Naive thymus-derived CD4-positive, alpha-beta T cell (primary cell): ENCODE measurements at places on chromosomes 2 and 18. TPM values are rescaled to one million over a fixed set of nuclear protein-coding genes. Genes with fewer than 3 reads are reported as not detected.

SGPP2 gene
- polyA plus RNA-seq = 0.05 TPM

NOL4 gene
- not detected for polyA plus RNA-seq

ASPRV1 gene
- 1.2 TPM for polyA plus RNA-seq

DNA sequence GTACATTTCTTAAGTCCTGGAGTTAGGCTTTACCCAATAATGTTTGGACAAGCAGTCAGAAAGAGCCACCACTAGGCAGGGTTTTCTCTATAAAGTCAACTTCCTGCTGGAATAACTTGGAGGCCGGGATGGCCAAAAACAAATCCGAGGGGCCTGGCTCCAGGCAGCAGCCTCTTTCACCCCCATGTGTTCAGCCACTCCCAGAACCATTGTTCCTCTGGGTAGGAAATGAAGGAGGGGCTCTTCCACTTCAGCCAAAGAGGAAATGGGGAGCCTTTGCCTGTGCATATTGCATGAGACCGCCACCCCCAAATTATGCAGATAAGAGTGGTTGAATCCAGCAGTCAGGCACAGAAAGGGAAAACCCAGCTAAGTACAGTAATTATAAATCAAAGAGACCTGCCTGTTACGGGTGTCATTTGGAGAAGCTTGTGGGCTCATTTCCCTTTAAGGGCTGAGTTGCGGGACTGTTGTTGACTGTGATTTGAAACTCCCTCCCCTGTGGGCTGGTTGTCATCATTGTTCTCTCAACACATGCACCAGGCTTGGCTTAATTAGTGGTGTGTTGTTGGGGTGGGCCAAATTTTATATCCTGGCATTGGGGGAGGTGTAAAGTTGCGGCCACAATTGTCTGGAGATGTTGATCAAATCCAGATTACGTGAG, 212.8 kb upstream of the SOX11 start:
- H3K27ac ChIP-seq = no peak overlapping the region
- no peaks in the 10 kb centered on the region for H3K27me3 ChIP-seq
- DNase-seq = no peak
- H3K4me3 ChIP-seq = no peak overlapping the region
- H3K4me1 ChIP-seq = no peaks in the 10 kb centered on the region

- H3K27ac ChIP-seq = no peak overlapping the region
- H3K4me3 ChIP-seq = no peak overlapping the region
- H3K4me1 ChIP-seq = peaks cover 1% of the 10 kb centered on the region
- DNase-seq = no peak
- H3K36me3 ChIP-seq = no peaks in the 10 kb centered on the region
Measured at GRCh38 chr2:204116159-204116792, 179.7 kb downstream of the ICOS start.

- H3K36me3 ChIP-seq = no peaks in the 10 kb centered on the region
- H3K27ac ChIP-seq = no peak overlapping the region
- DNase-seq = no peak
- H3K4me3 ChIP-seq = no peak overlapping the region
- H3K4me1 ChIP-seq = no peaks in the 10 kb centered on the region
Measured at GRCh38 chr18:78773819-78774218, 205.8 kb upstream of the SALL3 start.
